Cortex of kidney (tissue), 1 donor: ENCODE measurements at places on chromosomes 7 and 10.

DNA sequence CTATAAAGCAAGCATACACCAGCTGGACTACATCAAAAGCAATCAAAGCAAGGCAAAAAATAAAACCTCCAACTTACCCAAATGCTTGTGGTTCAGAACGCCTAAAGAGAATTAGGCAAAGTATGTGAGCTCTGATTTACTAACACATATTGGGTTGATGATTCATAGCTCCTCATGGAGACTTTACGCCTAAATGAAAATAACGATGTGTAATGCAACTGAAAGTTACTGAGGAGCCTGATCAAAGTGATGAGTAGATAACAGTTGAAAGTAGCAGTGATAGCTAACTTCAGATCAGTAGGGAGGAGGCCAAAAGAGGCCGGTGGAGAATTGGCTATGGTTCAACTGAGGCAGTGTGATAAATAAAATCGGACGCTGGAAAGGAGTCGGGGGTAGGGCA is 85.0 kb downstream of the MPP7 start:
- DNase-seq: no peak

DNA sequence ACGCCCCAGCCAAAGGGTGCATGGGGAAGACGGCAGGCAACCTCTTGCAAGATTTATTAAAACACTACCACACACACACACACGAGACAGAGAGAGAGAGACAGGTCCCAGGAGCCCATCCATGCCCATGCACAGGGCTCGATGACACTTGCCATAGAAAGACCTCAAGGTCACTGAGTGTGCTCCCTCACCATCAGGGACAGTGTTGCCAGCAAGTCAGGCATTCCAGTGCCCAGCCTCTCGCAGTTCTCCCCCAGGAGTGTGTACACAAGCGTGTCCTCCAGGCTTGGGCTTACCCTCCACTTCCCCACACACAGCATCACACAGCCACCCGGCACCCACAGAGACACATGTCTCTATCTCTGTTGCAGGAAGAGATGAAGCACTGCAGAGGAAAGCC is 46.8 kb upstream of the SLF2 start:
- DNase-seq: no peak

DNA sequence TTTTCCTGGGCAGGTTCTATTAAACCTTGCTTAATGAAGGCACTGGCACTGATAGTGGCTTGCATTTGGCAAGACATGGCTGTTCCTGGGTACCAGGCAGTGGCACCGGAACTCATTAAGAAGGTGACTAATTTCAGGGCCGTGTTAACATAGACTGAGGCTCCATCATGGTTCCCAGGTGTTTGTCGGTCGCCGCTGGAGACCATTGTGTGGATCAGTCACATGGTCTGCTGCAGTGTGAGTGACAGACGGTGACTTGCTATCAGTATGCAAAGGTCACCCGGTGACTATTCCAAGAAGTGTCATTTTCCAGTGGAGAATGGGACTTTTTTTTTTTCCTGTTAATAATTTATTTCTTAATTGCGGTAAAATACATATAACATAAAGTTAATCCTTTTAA is 106.3 kb downstream of the INSYN2A start:
- DNase-seq: no peak

GRCh38 chr7:18087026-18087686 is 59.5 kb upstream of the PRPS1L1 start:
- no peak for DNase-seq

- DNase-seq: no peak
Measured at GRCh38 chr10:97066877-97067555, 118.7 kb downstream of the SLIT1 start.

DNA sequence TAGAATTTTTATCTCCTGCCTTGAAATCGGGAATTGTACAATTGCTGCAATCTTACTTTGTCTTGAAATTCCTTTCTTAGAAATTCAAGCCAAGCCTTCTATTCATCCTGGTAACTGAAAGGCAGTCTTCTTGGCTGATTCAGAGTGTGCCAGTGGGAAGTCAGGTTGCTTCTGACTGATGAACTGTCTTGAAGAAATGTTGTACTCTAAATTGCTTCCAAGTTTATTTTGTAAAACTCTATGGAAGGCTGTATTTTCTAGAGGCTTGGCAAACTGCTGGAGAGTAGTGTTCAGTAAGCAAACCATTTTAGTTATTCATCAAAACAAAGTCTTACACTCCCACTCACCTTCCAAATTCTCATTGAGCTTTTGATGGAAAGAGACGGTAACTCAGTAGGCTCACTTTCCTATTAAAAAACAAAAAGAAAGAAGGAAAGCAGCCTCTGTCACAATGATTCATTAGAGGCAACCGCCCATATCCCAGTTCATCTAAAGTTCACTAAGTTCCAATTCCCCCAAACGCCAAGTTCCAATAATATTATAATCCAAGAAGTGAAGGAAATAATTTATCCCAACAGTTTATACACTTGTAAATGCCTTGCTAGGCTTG is 187.9 kb upstream of the MALRD1 start:
- no peak for DNase-seq

DNA sequence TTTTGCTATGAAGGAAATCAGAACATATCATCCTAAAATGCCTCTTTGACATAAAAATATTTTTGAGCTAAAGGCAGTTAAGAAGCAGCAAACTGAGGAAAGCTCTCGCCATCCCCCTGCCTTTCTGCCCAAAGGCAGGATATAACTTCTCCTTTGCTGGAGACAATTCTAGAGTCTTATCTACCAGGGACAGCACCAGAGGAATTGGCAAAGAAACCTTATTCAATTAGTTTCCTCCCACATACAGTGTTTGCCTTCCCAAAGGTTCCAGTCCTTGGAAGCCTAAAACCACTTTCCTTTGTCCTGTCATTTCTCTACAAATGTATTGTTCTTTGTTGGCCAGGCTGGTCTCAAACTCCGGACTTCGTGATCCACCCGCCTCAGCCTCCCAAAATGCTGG is 33.7 kb downstream of the MASTL start:
- DNase-seq: no peak

GRCh38 chr7:93055543-93056107 is 62.2 kb downstream of the SAMD9 start:
- DNase-seq: no peak

DNA sequence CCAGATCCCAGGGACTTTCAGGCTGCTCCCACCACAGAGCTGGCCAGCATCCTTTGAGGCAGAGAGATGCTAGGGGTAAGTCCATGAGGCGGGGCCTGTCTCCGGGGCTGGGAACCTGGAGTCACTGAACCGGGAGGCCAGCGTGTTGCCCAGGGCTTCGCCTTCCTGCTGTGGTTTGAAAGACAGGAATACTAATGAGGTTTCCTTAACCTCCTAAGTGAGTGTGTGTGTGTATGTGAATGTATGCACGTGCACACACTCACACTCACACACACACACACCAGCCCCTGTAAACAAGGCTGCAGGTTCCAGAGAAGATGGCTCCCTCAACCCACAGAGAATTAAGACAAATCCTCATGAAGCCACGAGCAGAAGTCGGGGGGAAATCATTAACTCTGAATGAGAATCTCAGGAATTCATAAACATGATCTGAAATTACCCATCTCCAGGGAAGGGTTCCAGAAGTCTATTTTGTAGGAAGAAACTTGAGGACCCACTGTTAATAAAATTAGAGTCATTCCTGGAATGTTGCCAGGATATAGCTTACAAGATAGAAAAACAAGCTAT is 20.3 kb upstream of the PFKP start:
- DNase-seq: no peak

GRCh38 chr10:116270771-116271592 is 2.0 kb downstream of the GFRA1 start:
- no peak for DNase-seq

- no peak for DNase-seq
Measured at GRCh38 chr7:116728413-116728812, 56.4 kb downstream of the MET start.

DNA sequence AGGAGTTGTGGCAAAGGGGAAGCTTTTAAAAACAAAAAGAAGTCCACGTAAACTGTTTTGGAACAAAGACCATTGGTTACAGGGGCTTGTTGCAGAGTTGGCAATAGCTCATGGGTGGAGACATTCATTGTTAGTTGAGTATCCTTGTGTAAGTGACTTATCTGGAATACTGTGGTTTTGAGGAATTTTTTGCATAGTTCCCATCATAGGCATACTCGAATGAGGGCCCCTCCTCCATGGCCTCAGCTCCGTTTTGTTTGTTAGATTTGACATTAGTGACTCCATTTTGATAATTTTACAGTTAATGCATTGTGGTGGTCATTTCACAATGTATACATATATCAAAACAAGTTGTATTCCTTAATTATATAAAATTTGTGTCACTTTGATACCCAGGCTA is 12.8 kb upstream of the SMKR1 start:
- DNase-seq: no peak

- no peak for DNase-seq
Measured at GRCh38 chr10:6562221-6562620, 17.9 kb downstream of the PRKCQ start.

- no peak for DNase-seq
Measured at GRCh38 chr7:138785587-138786437, 12.0 kb upstream of the TMEM213 start.

DNA sequence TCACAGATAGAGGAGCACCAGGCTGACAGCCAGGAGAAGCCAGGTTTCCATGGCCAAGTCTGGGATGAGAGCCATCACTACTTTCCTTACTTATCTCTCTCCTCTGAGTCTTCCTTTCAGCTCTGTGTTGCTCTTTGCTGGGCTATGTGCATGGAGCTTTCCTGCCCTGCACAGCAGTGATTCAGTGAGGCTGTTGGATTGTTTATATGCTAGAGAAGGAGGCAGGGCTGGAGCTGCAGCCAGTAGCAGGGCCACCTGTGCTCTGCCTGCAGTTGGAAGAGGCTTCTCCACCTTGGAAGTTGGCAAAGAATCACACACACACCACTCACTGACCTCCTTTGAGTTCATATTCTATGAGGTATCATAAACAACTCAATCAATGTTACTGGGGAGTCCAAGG is at the start of gene CYP3A4:
CYP3A4 (minus strand) TSS at position 178 of the 400 bp plus-strand sequence; CDS start at position 75, 103 bp downstream.
- DNase-seq: no peak

DNA sequence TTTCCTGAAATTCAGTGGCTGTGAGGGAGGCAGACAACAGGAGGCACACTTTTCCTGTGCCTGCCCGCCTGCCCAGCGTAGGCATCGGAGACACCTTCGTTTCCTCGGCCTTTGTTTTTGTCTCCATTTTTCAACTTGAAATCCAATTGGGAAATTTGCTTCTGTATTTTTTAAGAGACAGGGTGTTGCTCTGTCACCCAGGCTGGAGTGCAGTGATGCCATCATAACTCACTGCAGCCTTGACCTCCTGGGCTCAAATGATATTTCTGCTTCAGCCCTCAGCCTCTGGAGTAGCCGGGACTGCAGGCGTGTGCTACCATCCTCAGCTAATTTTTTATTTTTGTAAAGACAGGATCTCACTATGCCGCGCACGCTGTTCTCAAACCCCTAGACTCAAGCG is 116.8 kb downstream of the CYTH3 start:
- no peak for DNase-seq

GRCh38 chr10:43715334-43715733 is 66.7 kb upstream of the ZNF32 start:
- DNase-seq: no peak
